ENCODE measurements at places on chromosomes 2 and 18.

GRCh38 chr2:133636287-133636686 lies 68.0 kb upstream of the NCKAP5 start:
- H3K4me1 ChIP-seq, result no peaks in the 10 kb centered on the region
- H3K4me3 ChIP-seq, result no peak overlapping the region
- no peak for ATAC-seq
- no peaks in the 10 kb centered on the region for H3K36me3 ChIP-seq
- H3K27me3 ChIP-seq, result peaks cover 9% of the 10 kb centered on the region

GRCh38 chr2:134208825-134209224 lies 45.0 kb upstream of the MGAT5 start:
- no peak overlapping the region for H3K27ac ChIP-seq
- no peaks in the 10 kb centered on the region for H3K27me3 ChIP-seq
- H3K4me1 ChIP-seq, result peaks cover 10% of the 10 kb centered on the region
- H3K4me3 ChIP-seq, result no peak overlapping the region
- ATAC-seq, result no peak

- no peaks in the 10 kb centered on the region for H3K36me3 ChIP-seq
- no peaks in the 10 kb centered on the region for H3K4me1 ChIP-seq
- no peak for ATAC-seq
- H3K27me3 ChIP-seq, result peaks cover 18% of the 10 kb centered on the region
- H3K27ac ChIP-seq, result no peak overlapping the region
- no peak overlapping the region for H3K4me3 ChIP-seq
These were observed 98.3 kb downstream of the MYCN start for GRCh38 chr2:16038621-16039020.

DNA sequence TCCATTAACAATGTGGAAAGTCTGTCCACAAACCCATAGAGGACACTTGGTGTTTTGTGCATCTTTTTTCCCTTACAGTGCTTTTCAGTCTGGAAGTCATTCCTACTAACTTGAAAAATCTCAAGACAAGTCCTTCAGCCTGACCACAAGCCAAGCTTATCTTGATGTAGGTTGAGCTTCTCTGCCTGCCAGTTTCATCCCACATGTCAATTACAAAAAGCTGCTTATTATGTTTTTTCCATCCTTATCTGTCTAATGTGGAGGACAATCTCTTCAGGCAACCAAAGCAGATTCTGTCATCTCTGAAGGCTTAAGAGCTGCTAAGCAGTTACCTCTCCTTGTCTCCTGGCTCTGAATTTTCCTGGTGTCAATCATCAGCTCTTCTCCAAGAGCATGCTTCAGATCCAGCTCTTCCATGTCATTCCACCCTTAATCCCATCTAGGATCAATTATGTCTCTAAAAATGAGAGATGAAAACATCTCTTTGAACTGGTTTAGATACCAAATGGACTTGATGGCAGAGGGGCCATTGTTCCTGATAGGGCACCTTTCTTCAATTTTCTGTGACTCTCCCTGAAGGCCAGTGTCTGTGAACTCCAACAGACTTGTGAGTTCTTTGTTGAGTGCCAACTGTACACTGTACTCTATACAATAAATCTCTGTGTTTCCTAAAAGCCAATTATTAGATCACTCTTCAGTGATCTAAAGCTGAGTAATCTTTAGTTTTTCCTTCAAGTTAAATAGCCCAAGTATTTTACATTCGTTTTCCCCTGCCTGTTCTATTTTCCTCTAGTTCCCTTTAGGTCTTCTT lies 208.6 kb downstream of the RBM43 start:
- H3K27ac ChIP-seq, result no peak overlapping the region
- H3K4me3 ChIP-seq, result no peak overlapping the region
- H3K36me3 ChIP-seq, result no peaks in the 10 kb centered on the region
- ATAC-seq, result no peak

DNA sequence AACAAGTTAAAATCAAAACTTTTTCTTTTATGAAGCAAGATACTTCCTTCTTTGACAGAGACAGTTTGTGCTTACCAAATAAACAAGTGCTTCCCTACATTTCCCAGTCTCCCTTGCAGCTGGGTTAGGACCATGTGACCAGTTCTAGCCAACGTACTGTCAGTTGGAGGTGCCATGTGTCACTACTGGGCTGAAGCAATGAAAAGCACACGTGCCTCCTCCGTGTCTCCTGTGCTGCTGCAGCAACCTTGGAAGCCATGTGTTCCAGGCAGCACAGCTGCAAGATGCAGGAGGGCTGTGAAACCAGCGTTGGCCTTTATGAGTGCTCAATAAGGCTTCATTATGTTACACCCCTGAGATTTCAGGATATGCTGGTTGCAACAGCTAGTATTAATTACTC lies 93.2 kb downstream of the DHRS9 start:
- no peak for ATAC-seq
- no peaks in the 10 kb centered on the region for H3K4me1 ChIP-seq
- no peak overlapping the region for H3K27ac ChIP-seq
- H3K4me3 ChIP-seq, result no peak overlapping the region
- no peaks in the 10 kb centered on the region for H3K36me3 ChIP-seq

GRCh38 chr2:53452957-53453748 lies 314.5 kb upstream of the CHAC2 start:
- no peak for ATAC-seq
- no peak overlapping the region for H3K4me3 ChIP-seq
- no peaks in the 10 kb centered on the region for H3K36me3 ChIP-seq

- H3K36me3 ChIP-seq, result no peaks in the 10 kb centered on the region
- no peaks in the 10 kb centered on the region for H3K4me1 ChIP-seq
- H3K4me3 ChIP-seq, result no peak overlapping the region
- no peaks in the 10 kb centered on the region for H3K27me3 ChIP-seq
These were observed 316.8 kb downstream of the DCDC2C start for GRCh38 chr2:4020153-4020552.

GRCh38 chr2:23510471-23510870 lies 125.5 kb downstream of the KLHL29 start:
- ATAC-seq, result no peak
- H3K27ac ChIP-seq, result no peak overlapping the region
- H3K27me3 ChIP-seq, result no peaks in the 10 kb centered on the region

- H3K27ac ChIP-seq, result no peak overlapping the region
- H3K27me3 ChIP-seq, result no peaks in the 10 kb centered on the region
- peaks cover 10% of the 10 kb centered on the region for H3K4me1 ChIP-seq
- no peak overlapping the region for H3K4me3 ChIP-seq
- H3K36me3 ChIP-seq, result peaks cover 76% of the 10 kb centered on the region
- ATAC-seq, result no peak
These were observed 143.7 kb downstream of the EIPR1 start for GRCh38 chr2:3233877-3234276.

DNA sequence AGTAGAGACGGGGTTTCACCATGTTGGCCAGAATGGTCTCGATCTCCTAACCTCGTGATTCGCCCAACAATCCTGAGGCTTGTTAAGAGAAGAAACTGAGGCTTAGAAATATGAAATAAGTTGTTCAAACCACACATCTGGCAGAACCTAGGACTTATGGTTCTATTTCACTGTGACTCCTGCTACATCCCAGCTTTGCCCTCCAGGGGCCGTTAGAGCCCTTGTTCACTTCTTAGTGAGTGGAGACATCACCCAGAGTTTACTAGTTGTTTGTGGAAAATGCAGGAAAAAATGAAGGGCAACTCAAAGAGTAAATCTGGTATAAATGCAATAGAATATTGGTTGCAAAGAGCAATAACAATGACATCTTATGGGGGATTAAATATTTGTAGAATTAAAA lies 43.9 kb downstream of the MARCHF4 start:
- peaks cover 43% of the 10 kb centered on the region for H3K27me3 ChIP-seq
- no peak overlapping the region for H3K27ac ChIP-seq
- no peak for ATAC-seq
- no peak overlapping the region for H3K4me3 ChIP-seq

DNA sequence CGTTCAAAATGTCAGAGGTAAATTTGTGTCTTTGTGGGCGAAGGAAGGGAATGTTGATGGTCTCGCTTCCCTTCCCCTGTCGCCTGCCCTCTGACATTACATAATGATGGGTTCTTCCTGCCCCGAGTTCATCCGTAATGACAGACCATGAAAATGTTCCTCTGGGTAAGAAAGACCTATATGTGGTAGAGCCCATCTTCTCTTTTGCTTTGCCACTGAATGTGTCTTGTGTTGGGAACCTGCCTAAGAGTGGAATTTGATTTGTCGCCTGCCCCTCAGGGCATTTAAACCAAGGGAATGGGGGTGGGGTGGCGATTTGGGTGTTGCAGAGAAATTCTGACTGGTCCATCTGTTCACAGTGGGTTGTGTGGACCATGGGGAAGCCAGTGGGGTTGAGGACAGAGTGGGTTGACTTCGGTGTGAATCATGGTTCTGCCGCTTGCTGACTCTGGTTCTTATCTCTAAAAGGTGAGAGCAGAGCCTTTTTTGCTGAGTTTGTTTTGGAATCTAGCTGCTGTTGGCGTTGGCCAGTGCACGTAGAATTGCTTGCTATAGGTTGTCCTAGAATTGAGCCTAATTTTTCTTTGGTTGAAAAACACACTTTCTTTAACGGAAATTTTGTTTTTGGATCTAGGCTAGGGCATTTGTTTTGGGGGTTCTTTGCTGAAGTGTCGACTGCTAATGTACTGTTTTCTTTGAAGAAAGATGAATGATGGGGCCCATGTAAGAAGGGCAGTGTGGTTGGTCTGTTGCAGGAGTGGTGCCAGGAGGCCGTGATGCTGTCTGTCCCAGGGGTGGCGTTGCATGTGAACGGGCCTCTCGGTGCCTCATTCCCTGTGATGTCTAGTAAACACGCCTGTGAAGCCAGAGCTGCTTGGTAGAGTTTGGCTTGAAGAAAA lies 1.3 kb downstream of the INPP4A start:
- H3K27me3 ChIP-seq, result no peaks in the 10 kb centered on the region
- H3K27ac ChIP-seq, result peak overlapping the region; percentile 89
- H3K36me3 ChIP-seq, result no peaks in the 10 kb centered on the region
- peak overlapping the region; percentile 90 for H3K4me3 ChIP-seq

DNA sequence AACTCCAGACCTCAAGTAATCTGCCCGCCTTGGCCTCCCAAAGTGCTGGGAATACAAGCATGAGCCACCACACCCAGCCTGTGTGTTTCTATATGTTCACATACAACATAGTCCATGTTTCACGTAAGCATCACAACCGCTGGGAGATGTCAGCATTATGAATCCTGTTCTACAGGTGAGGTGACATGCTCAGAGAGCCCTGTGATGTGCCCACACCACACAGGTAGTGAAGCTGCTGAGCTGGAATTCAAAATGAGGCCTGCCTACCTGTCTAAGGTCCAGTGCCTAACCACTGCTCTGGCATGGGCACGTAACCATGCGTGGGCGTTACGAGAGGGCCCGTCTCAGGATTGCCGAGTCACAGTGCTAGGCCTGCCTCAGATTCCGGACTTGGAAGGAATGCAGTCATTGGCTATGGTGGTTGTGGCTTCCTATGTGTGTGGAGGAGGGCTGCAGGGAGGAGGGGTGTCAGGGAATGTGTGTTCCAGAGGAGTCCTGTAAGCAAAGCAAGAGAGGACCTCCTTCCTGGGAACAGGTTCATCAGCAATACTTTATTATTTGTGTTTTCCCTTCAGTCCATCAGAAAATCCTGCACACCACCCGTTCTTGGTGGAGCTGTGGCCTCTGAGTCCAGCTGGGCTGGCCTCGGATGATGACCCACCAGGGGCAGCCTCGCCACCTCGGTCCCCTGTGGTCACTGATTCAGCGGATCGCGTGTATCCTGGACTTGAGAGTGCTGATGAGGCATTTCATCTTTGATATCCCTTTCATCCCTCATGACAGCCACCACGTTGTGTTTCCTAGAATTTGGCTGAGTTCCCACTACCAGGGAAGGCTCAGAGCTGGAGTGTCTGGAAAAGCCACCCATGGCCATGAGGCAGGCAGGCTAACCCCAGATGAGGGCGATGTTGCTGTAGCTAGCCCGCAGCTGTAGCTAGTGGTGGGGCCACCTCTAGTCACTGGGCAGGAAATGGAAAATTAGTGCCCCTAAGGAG lies 31.1 kb downstream of the HK2 start:
- H3K27ac ChIP-seq, result no peak overlapping the region
- peaks cover 36% of the 10 kb centered on the region for H3K4me1 ChIP-seq
- no peak for ATAC-seq
- peaks cover 33% of the 10 kb centered on the region for H3K36me3 ChIP-seq
- no peaks in the 10 kb centered on the region for H3K27me3 ChIP-seq

GRCh38 chr18:72866901-72867745 lies 664 bp downstream of the NETO1 start:
- peaks cover 21% of the 10 kb centered on the region for H3K27me3 ChIP-seq
- H3K27ac ChIP-seq, result peak overlapping the region; percentile 44
- peak overlapping the region; percentile 80 for H3K4me3 ChIP-seq
- H3K4me1 ChIP-seq, result peaks cover 15% of the 10 kb centered on the region

GRCh38 chr2:84613082-84613481 lies 96.8 kb downstream of the DNAH6 start:
- H3K4me1 ChIP-seq, result no peaks in the 10 kb centered on the region
- H3K36me3 ChIP-seq, result no peaks in the 10 kb centered on the region
- no peak for ATAC-seq
- H3K27me3 ChIP-seq, result no peaks in the 10 kb centered on the region

GRCh38 chr2:98701230-98701629 lies 29.7 kb downstream of the MGAT4A start:
- H3K27ac ChIP-seq, result no peak overlapping the region
- H3K4me1 ChIP-seq, result peaks cover 39% of the 10 kb centered on the region
- H3K27me3 ChIP-seq, result no peaks in the 10 kb centered on the region
- peaks cover 8% of the 10 kb centered on the region for H3K36me3 ChIP-seq

DNA sequence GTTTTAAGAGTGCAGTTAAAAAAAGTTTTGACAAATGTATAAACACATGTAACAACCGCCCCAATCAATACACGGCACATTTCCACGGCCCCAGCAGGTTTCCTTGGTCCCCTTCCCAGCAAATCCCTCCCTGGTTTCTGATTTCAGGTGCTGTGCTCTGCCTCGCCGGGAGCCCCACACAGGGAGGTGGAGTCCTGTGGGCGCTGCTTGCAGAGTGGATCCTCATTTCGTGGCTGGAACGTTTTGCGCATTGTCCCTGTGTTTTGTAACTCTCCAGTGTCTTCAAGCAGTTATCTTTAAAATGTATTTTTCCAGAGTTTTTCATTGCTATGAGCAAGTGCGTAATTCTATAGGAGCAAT lies 124.8 kb downstream of the GALR1 start:
- no peaks in the 10 kb centered on the region for H3K4me1 ChIP-seq
- H3K4me3 ChIP-seq, result no peak overlapping the region
- H3K27ac ChIP-seq, result no peak overlapping the region

GRCh38 chr18:57864615-57865121 lies 61.6 kb upstream of the ATP8B1 start:
- no peaks in the 10 kb centered on the region for H3K27me3 ChIP-seq
- H3K4me1 ChIP-seq, result no peaks in the 10 kb centered on the region
- no peak overlapping the region for H3K27ac ChIP-seq
- H3K36me3 ChIP-seq, result no peaks in the 10 kb centered on the region
- ATAC-seq, result no peak

DNA sequence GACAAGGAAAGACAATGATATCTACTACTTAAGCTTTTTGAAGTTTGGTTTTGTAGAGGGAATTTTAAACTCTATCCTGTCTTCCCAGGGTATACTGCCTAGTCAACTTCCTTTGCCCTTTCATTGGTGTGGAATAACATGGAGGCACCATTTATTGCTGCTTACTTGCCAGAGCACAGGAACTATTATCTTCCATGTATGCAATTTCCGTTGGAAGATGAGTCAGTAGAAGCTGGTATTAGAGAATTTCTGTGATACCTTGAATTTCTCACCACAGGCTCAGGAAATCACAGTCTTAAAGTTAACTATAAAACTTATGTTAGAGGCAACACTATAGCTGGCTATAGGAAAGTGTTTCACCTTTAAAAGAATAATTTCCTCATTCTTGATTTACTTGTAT lies 40.9 kb upstream of the RGPD4 start:
- no peak overlapping the region for H3K27ac ChIP-seq
- no peaks in the 10 kb centered on the region for H3K36me3 ChIP-seq
- H3K27me3 ChIP-seq, result no peaks in the 10 kb centered on the region
